T-cell (primary cell): ENCODE measurements at places on chromosomes 16 and 17. TPM values are rescaled to one million over a fixed set of nuclear protein-coding genes. Genes with fewer than 3 reads are reported as not detected.

NTN3 gene
- total RNA-seq = not detected

NUDT21 gene
- 90.0 TPM for total RNA-seq

EPX gene
- not detected for total RNA-seq

EVPLL gene
- total RNA-seq = not detected

- H3K4me3 ChIP-seq = no peak overlapping the region
- H3K27me3 ChIP-seq = no peaks in the 10 kb centered on the region
- no peaks in the 10 kb centered on the region for H3K36me3 ChIP-seq
- H3K4me1 ChIP-seq = no peaks in the 10 kb centered on the region
Observed at GRCh38 chr16:73202161-73202729, 154.3 kb upstream of the ZFHX3 start.

DNA sequence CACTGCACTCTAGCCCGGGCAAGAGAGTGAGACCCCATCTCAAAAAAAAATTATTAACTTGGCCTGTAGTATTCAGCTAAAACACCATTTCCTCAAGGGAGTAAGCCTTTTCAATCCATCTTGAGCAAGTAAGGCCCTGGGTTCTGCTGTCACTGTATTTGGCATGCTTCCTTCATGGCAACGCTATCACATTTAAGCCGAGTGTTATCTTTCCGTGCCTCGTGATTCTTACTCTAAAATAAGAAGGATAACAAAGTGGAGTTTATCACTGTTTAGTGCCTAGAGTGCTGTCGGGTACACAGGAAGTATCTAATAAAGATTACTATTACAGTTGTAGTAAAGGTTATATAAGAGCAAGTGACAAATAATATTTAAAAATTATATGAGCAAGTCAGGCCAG lies 8.8 kb downstream of the VPS53 start:
- no peaks in the 10 kb centered on the region for H3K36me3 ChIP-seq
- no peak for DNase-seq
- no peak overlapping the region for H3K27ac ChIP-seq
- no peaks in the 10 kb centered on the region for H3K27me3 ChIP-seq
- no peak overlapping the region for H3K4me3 ChIP-seq
- H3K4me1 ChIP-seq = no peaks in the 10 kb centered on the region

DNA sequence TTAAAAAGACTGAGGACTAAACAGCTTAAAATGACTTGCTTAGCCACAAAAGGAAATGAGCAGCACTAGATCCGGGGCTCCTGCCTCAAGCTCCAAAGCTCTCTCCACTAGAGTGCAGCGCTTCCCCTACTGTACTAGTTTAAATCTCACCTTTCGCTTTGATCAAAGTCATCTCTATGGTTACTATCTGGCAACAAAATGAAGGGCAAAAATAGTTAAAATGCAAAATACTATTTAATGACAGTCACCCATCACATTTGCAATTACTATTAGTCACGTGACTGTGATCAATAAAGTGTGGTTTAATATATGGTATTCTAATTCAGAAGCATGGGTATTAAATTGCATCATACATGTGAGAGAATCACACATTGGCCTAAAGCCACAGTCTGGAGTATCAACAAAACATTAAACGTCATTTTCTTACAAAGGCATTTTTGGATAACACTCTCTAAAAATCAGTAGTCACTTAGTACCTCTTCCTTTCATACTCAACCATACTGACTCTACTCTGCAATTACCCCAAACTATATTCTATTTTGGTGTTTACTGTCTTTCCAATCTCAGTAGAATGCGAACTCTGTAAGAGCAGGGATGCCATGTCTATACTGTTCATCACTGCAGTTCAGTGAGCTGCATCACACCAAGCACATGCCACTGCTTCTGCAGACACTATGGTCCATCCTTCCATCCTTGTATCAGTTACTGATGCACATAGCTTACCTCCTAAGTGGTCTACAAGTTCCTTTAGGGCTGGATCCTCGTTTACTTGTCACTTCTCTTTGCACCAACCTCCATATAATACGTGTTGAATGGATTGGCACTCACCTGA lies 6.2 kb downstream of the PSMD12 start:
- peak overlapping the region; percentile 40 for H3K27ac ChIP-seq
- DNase-seq = peak; percentile 56
- no peak overlapping the region for H3K4me3 ChIP-seq
- H3K4me1 ChIP-seq = peaks cover 24% of the 10 kb centered on the region
